ENCODE measurements at places on chromosomes 5 and 9.

DNA sequence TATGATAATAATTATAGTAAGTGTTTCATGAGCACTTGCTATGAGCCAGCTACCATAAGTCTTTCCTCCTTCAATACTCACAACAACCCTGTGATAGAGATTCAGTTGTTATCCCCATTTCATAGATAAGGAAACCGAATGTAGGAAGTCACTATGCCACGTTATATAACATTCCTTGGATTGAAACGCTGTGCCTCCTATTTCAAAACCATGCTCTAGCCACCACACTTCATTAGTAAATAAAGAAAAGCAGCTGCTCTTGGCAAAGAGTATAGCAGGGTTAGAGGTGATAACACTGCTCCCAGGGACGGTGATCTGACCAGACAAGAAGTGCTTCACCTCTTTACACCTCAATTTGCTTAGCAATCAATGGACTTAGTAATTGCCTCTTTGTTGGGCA is 5.5 kb downstream of the ADAMTS12 start:
- DNase-seq, result no peak

- DNase-seq, result no peak
Observed at GRCh38 chr9:83526901-83527300, 11.3 kb downstream of the FRMD3 start.

- no peak for DNase-seq
Observed at GRCh38 chr9:69549310-69550202, 122.6 kb downstream of the APBA1 start.

DNA sequence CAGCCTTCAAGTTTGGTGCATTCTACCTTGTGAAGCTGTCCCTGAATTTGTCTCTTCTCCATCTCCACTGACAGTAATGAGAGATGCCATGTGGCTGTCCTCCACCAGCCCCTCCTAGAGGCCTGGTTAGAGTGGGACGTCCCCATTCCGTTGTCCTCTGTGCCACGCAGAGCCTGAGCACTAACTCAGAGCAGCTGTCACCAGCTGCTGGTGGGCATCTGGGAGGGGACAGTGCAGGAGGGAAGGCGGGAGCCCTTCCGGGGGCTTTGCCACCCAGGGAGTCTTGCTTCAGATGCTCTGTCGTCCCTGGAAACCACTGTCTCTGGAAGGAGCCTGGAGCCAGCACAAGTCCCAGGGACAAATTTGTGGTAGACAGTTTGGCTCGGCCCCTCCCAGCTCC is 78.6 kb downstream of the PDZD2 start:
- no peak for DNase-seq

GRCh38 chr5:114316167-114316566 is 45.7 kb upstream of the KCNN2 start:
- no peak for DNase-seq

- DNase-seq, result no peak
Observed at GRCh38 chr5:76404223-76405211, 1.4 kb downstream of the IQGAP2 start.

GRCh38 chr5:135051399-135051798 is 17.4 kb upstream of the PITX1 start:
- no peak for DNase-seq

- DNase-seq, result no peak
Observed at GRCh38 chr9:135701067-135701958, 672 bp upstream of the KCNT1 start.

DNA sequence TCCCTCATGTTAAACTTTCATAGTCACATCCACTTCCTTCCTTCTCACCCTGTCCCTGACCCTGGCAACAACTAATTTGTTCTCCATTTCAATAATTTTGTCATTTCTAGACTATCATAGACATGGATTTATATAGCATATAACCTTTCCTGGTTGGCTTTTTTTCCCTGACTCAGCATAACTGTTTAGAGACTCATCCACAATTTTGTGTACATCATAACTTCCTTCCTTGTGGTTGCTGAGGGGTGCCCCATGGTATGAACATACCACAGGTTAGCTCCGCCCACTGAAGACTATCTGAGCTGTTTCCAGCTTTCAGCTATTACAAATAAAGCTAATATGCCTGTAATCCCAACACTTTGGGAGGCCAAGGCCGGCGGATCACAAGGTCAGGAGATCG is 137.3 kb downstream of the PHF2 start:
- DNase-seq, result no peak

DNA sequence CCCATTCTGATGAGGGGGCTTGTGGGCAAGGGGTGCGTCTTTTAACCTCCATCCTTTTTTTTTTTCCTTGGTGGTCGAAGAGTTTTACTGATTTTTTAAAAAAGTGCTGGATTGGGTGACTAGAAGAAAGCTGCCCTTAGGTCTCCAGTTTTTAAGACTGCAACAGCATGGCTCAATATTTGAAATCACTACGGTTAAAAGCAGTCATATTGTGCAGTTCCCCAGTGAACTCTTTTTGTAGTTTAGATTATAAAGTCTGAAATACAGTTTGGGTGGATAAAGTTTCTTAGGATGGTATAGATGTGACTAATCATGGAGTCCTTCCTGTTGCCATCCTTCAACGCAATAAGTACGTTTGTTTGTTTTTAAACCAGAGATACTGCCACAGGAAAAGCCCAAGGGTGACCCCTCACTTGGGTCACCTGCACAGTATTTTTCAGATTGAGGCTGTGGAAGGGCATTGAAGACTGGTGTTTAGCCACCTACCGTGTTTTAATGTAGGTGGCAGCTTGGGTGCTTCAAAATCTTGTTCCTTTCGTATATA is 520 bp upstream of the DHFR start:
- no peak for DNase-seq

GRCh38 chr5:142390334-142390733 is 65.5 kb upstream of the SPRY4 start:
- no peak for DNase-seq

- DNase-seq, result no peak
Observed at GRCh38 chr9:92663951-92664350, 6.0 kb downstream of the IPPK start.

- no peak for DNase-seq
Observed at GRCh38 chr9:77166193-77166592, 11.1 kb upstream of the VPS13A start.

DNA sequence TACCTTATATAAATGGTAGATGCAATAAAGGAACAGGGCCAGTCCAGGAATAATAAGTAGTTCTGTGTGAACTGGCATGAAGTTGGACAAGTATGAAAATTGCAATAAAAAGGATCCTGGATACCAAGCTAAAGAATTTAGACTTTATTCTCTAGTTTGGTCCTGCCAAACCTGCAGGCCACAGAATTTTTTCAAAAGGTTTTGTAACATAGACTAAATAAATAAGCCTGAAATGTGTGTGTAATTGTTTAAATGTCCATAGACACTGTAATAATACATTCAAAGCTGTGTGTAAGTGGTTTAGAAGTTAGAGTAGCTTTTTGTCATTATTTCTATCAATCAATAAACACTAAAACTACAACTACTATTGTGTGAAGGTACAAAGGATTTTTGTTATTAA is 75.8 kb upstream of the PLPP1 start:
- no peak for DNase-seq

DNA sequence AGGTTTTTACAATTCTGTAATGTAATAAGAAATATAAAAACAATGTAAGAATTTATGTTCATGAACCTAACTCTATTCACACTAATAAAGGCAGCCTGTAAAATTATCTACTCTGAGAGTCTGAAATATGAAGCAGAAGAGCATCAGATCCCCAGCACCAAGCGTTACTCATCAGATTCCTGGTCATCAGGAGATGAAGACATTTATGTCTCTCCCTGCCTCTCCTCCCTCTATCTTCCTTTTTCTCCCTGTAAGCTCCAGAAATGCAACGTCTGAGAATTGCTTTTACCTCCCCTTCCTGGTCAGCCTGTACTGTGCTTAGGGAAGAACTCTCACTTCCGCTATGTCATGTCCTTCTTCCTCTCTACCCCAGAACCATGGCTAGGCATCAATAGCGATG is 114.4 kb upstream of the SLIT3 start:
- no peak for DNase-seq

- DNase-seq, result no peak
Observed at GRCh38 chr5:53069626-53070025, 39.9 kb downstream of the MOCS2 start.

- DNase-seq, result no peak
Observed at GRCh38 chr9:98306384-98307145, 51.1 kb upstream of the TBC1D2 start.

- no peak for DNase-seq
Observed at GRCh38 chr9:116800885-116801284, 113.8 kb downstream of the TRIM32 start.

- DNase-seq, result no peak
Observed at GRCh38 chr5:54867310-54867944, 118.0 kb downstream of the ESM1 start.

DNA sequence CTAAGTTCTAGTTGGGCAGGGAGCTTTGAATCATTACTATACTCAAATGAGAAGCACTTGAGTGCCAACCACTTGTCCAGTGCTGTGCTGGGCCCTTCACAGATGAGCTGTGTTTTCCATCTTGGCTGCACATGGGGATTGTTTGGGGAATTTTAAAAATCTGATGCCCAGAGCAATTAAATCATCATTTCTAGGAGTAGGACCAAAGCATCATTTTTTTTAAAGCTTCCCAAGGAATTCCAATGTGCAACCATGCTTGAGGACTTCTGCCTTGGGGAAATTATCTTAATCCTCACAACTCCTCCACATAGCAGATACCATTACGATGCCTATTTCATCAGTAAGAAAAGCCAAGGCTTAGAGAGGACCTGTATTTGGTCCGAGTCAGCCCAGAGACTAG is 131.4 kb downstream of the TMEM174 start:
- no peak for DNase-seq

DNA sequence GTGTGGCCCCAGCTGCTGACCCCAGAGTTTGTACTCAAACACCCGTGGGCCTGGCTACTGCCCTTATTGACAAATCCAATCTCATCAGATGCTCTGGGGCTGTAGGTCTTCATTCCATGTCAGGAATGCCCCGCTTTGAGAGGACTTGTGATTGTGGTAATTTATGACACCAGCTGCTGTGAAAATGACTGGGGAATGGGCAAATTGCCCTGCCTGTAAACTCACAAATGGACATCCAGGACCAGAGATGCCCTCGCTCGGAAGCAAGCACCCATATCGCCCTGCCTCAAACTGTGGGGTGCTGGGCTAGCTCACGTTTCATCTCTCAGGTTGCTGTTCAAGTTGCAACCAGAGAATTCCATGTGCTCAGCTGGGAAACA is 225.9 kb upstream of the MAP3K1 start:
- DNase-seq, result no peak

- DNase-seq, result no peak
Observed at GRCh38 chr5:56535347-56535746, 280.0 kb upstream of the MAP3K1 start.

DNA sequence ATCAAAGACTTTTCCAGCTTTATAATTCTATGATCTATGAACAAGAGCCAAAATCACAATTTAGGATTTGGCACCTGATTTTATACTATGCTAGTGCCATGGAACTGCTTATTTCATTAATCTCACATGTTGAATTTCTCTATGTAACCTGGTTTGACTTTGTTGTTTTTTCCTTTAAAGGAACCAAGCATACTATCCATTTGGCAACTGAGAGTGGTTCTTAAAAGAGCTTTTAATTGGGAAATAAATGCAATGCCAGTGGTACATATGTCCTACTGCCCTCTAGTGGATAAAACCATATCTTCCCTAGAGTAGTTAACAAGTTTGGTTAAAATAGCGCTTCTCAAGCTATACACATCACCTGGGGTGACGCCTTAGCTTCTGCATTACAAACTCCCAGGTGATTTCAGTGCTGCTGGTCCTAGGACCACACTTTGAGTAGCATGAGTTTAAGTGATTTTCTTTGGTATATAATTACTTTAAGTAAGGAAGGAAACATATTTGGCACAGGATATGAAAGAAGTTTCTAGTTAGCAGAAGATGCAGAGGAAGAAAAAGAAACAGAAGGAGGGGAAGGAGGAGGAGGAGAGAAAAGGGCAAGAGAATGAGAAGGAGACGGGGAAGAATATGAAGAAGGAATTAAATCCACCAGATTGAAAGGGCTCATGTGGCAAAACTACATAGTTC is 56.8 kb downstream of the FGF10 start:
- no peak for DNase-seq

GRCh38 chr9:16653491-16654399 is 216.7 kb downstream of the BNC2 start:
- no peak for DNase-seq

DNA sequence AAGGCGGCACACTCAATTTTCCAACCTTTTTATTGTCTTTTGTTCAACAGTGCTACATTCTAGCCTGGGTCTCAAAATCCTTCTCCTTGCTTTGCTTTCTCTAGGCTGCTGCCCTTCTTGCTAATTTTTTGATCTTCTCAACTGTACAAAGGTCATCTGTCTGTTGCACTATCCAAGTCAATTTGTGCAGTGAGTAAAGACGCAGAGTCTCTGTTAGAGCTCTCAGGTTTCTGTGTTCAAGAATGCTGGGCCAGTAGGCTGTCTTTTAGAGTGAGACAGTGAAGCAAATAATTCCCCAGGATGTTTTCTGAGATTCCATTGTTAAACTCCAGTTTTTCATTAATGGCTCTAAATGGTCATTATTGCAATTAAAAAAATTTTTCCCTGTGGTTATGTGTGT is 255.7 kb upstream of the ACTBL2 start:
- DNase-seq, result no peak

- no peak for DNase-seq
Observed at GRCh38 chr5:125823572-125823971, 599.6 kb upstream of the GRAMD2B start.

GRCh38 chr5:105968981-105969380 is 1701.8 kb downstream of the EFNA5 start:
- no peak for DNase-seq

GRCh38 chr5:180799902-180800801 is 2.5 kb downstream of the MGAT1 start:
- DNase-seq, result no peak

DNA sequence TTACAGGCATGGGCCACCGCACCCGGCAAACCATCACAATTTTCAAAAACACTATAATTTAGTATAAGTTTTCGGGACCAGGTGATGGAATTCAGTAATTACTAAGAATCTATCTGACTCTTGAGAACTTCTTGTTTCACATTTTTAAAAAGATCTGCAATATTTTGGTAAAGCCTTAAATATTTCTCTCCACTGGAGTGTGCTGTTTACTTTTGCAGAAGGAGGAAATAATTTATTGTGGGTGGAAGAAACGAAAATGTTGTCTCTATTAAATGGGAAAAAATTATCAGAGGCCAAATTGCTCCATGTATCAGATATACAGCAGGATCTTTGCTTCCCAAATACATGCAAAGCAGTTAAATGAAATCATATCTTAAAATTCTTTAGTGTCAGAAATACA is 566.8 kb upstream of the CYLC2 start:
- no peak for DNase-seq

- no peak for DNase-seq
Observed at GRCh38 chr5:43020399-43020746, 19.7 kb downstream of the ANXA2R start.

DNA sequence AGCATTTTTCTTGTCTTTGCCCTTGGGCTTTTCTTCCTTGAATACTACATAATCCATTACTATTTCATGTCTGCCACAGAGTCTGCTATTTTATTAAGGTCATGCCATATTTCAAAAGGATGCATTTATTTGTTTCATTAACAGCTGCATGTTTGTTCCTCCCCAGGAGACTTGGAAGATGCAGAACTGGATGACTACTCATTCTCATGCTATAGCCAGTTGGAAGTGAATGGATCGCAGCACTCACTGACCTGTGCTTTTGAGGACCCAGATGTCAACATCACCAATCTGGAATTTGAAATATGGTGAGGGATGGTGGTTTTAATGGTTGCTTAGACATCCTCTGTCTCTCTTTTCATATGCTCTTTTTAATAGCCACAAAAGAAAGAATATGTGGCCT is 4.0 kb downstream of the IL7R start:
- no peak for DNase-seq
